ENCODE measurements at places on chromosomes 6 and 20.

DNA sequence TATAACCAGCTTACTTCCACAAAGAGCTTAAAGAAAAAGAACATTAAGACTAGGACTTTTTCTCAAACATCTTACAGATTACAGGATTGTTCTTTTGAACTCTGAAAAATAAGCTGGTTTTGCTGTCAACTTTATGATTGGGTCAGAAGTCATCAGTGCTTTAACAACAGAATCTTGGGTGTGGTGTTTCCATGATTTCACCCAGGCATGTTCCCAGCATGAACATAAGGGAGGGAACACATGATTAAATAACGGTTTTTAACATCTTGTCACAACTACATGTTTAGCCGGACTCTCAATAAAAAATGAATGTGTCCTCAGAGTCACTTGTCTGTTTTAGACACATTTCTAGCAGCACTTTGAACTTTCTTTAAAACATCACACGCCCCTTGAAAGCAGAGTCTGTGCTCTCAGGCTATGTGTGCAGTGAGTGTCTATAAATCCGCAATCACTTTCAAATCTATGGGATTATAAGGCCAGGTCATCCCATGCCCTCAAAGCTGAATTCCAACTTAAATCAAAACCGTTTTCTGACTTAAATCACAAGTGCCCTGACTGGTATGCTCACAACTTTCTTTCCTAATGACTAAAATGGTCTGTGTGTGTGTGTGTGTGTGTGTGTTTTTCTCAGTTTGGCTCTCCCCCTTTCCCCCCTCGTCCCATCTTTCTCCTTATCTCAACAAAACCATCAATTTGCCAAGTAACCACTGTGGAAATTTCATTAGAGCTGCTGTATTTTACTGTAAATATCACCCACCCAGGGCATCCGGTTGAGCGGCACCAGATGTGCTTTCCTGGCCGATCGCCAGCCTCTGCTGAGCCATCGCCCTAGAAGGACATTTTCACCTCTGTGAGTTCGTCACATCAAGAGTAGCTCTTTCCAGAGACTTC, 216.8 kb upstream of the DTNBP1 start:
- no peak overlapping the region for H3K4me3 ChIP-seq
- H3K4me1 ChIP-seq: peaks cover 11% of the 10 kb centered on the region
- DNase-seq: peak; percentile 66
- H3K27me3 ChIP-seq: no peaks in the 10 kb centered on the region
- H3K36me3 ChIP-seq: no peaks in the 10 kb centered on the region

- H3K27ac ChIP-seq: no peak overlapping the region
- peaks cover 50% of the 10 kb centered on the region for H3K4me1 ChIP-seq
Observed at GRCh38 chr6:11436508-11437096, 100.9 kb upstream of the TMEM170B start.

DNA sequence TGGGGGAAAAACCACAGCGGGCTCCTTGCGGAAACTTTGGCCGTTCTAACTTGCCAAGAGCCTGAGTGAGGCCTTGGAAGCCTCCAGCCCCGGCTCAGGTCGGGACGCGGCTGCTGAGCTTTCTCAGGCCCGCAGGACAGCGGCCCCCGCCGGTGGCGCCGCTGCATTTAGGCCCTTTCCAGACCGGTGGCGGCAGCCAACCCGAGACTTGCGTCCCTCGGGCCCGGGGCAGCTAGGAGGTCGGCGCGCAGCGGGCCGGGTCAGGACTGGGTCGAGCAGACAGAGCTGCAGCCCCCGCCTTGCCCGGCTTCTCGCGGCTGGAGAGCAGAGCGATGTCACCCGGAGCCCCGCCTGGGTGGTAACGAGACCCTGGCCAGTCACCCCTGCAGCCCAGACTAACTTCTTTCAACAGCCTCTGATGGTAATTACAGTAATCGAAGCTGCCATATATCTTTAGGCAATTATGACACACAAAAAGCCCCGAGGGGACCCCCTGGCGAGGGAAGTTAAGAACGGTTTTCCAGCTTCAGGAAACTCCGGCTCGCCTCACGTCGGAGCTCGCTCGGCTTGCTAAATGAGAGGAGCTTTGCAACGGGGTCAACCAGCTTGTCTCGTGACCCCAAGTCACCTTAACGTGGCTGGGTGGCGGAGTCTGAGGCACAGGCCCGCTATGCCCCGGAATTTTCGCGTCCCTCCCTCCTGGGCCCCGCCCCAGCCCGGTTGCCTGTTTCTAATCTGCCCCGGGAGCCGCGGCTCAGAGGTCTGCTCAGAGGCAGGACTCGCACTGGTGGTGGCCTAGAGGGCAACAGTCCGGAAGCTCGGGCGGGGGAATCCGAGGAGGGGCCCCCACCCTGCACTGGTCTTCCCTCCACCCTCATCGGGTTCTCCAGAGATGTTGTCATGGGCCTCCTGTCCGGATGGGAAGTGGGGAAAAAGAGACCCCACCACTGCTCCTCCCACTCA, 3.0 kb downstream of the NR2E1 start:
- H3K4me3 ChIP-seq: peak overlapping the region; percentile 37
- H3K36me3 ChIP-seq: no peaks in the 10 kb centered on the region
- H3K27ac ChIP-seq: no peak overlapping the region
- H3K27me3 ChIP-seq: peaks cover 100% of the 10 kb centered on the region

DNA sequence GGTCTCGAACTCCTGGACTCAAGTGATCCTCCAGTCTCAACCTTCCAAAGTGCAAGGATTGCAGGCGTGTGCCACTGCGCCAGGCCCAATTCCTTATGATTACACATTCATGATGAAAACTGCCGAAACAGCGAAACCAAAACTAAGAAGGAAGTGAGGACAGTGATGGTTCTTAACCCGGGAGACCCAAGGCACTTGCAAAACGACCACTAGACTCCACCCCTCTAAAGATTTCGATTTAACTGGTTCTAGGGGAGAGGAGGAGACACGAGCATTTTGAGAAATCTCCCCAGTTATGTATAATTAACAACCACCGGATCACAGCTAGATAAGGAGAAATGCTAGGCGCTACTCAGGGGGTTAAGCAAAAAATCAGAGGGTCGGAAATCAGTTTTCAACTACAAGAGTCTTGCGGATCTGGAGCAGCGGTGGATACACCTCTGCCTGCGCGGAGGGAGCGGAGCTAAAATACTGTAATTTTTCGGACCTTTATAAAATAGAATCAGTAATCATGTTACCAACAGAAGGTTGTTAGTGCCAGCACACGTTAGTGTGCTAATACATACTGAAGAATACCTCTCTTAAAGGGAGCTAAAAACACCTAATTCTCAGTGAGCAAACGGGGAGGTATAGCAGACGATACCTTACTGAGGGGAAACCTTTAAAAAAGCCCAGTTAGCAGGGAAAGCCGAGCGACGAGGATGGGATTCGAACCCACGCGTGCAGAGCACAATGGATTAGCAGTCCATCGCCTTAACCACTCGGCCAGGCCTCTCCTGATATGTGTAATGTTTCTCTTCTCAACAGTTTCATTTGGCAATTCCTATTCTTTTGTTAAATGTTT, 60.0 kb upstream of the BTN3A2 start:
- no peaks in the 10 kb centered on the region for H3K4me1 ChIP-seq
- peak; percentile 58 for DNase-seq
- no peak overlapping the region for H3K4me3 ChIP-seq
- H3K27ac ChIP-seq: peak overlapping the region; percentile 83
- no peaks in the 10 kb centered on the region for H3K27me3 ChIP-seq

- no peak overlapping the region for H3K27ac ChIP-seq
- H3K27me3 ChIP-seq: no peaks in the 10 kb centered on the region
- no peak for DNase-seq
- H3K4me1 ChIP-seq: no peaks in the 10 kb centered on the region
Observed at GRCh38 chr6:147693181-147693580, 184.7 kb downstream of the SAMD5 start.

GRCh38 chr20:51484831-51485230, 57.7 kb downstream of the NFATC2 start:
- no peak overlapping the region for H3K27ac ChIP-seq
- no peaks in the 10 kb centered on the region for H3K36me3 ChIP-seq
- no peak overlapping the region for H3K4me3 ChIP-seq
- DNase-seq: no peak
- no peaks in the 10 kb centered on the region for H3K27me3 ChIP-seq

DNA sequence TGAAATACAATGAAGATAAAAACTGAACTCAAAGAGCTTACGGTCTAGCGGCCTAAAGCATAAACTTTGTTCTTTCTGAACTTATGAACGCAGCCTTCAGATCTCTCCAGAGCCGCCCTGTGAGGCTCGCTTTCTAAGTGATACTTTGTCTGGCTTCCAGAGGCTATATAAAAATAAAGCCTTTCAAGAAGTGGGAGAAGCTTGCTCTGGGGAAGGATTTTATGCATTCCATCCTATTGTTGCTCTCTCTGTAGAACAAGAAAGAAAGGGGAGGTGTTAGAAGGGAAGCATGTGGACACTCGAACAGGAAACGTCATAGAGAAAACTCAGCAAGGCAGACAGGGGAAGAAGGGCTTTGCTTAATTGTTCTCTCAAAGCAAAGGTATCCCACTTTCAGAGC, 77.0 kb downstream of the TBX18 start:
- no peak overlapping the region for H3K4me3 ChIP-seq
- no peaks in the 10 kb centered on the region for H3K4me1 ChIP-seq
- no peak for DNase-seq
- no peaks in the 10 kb centered on the region for H3K36me3 ChIP-seq
- H3K27ac ChIP-seq: no peak overlapping the region
- H3K27me3 ChIP-seq: no peaks in the 10 kb centered on the region

DNA sequence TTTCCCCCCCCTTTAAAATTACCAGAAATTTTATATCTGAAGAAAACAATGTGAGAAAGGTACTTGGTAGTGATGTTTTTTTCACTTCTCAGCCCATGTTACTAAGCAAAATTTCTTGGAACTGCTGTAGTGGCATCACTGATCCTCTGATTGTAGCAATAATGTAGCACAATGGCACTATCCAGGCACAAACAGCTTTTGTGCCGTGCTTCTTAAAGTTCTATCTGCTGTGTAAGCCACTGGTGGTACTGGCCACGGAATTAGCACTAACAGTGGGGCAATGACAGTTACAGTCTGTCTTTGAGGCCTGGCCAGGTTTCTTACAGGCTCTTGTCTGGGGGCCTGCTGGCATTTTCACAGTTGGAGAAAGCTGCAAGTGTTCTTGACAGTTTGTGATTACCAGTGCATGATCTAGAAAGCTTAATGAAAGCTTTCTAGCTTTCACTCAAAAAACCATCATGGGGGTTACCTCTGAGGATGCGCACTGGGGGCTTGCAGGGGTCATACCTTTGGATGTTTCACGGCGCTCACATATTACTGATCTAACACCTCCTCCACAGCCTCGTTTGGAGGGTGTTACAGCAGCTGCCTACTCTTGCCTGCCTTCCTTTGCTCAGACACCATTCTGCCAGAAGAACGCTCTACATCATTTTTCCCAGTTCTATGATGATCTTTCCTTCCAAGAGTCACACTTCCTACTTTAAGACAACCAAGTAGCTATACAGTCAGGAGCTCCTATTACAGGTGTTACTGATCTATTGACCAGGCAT, 58.4 kb upstream of the ARMH2 start:
- DNase-seq: no peak
- H3K27ac ChIP-seq: no peak overlapping the region
- no peak overlapping the region for H3K4me3 ChIP-seq
- no peaks in the 10 kb centered on the region for H3K36me3 ChIP-seq

- no peak overlapping the region for H3K27ac ChIP-seq
- no peaks in the 10 kb centered on the region for H3K27me3 ChIP-seq
- peaks cover 39% of the 10 kb centered on the region for H3K36me3 ChIP-seq
- H3K4me1 ChIP-seq: no peaks in the 10 kb centered on the region
- no peak for DNase-seq
Observed at GRCh38 chr6:69719602-69720193, 77.1 kb downstream of the LMBRD1 start.

- no peaks in the 10 kb centered on the region for H3K27me3 ChIP-seq
- no peak overlapping the region for H3K4me3 ChIP-seq
- no peak for DNase-seq
- H3K27ac ChIP-seq: no peak overlapping the region
- no peaks in the 10 kb centered on the region for H3K36me3 ChIP-seq
- H3K4me1 ChIP-seq: no peaks in the 10 kb centered on the region
Observed at GRCh38 chr6:40937491-40937890, 101.5 kb downstream of the UNC5CL start.

DNA sequence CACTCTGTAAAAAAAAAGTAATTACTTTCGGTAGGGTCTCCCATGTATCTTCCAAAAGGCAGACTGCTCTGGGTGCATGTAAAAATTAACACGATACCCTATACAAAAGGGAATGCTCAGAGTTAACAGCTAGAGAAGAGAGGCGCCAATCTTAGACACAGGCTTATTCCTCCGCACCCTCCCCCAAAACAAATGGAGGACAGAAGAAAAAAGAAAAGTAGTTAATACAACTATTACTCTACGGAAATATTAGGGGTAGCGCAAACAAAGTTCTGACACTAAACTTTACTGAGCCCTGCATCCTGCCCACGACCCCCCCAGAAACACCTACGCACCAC, 331 bp upstream of the UFL1 start:
- H3K27ac ChIP-seq: peak overlapping the region; percentile 91
- peak overlapping the region; percentile 84 for H3K4me3 ChIP-seq
- no peaks in the 10 kb centered on the region for H3K36me3 ChIP-seq
- no peak for DNase-seq

- H3K27me3 ChIP-seq: no peaks in the 10 kb centered on the region
- no peak overlapping the region for H3K4me3 ChIP-seq
- no peak overlapping the region for H3K27ac ChIP-seq
- no peak for DNase-seq
- no peaks in the 10 kb centered on the region for H3K4me1 ChIP-seq
Observed at GRCh38 chr6:76120302-76120701, 47.8 kb upstream of the IMPG1 start.

DNA sequence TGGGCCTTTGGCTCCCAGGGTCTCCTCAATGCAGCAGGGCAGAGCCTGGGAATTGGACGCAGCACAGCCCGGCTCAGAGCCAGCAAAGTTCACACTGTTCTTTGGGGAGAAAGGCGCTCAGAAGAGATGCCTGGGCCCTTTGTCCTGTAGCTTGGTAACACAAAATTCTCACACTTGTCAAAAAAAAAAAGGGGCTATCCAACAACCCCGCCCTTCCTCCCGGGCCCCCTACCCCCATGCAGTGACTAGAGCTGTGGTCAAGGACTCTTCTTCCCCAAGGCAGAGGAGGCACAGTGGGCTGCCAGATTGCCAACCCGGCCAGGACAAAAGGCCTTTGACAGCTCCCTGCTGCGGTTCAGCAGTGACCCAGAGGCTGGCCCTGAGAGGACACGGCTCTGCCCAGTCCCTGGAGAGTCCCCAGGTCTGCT, 2.0 kb downstream of the NKAIN4 start:
- H3K4me1 ChIP-seq: peaks cover 8% of the 10 kb centered on the region
- H3K4me3 ChIP-seq: no peak overlapping the region
- peaks cover 83% of the 10 kb centered on the region for H3K27me3 ChIP-seq
- no peak overlapping the region for H3K27ac ChIP-seq

DNA sequence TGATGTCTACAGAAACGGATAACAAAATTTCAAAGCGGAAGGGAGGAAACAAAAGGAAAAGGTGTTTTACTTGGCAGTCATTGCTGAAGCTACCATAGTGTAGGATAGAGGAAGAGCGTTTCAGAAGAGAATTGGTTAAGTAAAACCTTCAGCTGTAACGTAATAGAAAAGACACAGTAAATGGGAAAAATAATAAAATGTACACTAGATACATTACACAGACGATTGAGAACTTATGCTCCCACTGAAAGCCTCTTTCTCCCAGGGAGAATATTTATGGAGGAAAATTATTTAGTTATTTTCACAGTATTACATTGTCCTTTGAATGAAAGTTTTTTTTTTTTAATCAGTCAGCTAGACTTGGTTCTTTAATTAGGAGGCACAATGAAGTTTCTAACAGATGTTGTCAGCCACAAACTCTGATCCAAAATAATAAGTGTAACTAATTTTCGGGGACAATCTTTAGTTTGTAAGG, 90.7 kb upstream of the PRDM1 start:
- no peak for DNase-seq
- H3K4me1 ChIP-seq: peaks cover 14% of the 10 kb centered on the region
- no peak overlapping the region for H3K4me3 ChIP-seq
- peaks cover 95% of the 10 kb centered on the region for H3K27me3 ChIP-seq
- no peaks in the 10 kb centered on the region for H3K36me3 ChIP-seq

Data from transverse colon (tissue), 4 donors.